Omental fat pad (tissue), 4 donors: ENCODE measurements at places on chromosomes 1 and 21.

GRCh38 chr1:32791881-32792280 lies 25.3 kb downstream of the YARS1 start:
- DNase-seq, result no peak

DNA sequence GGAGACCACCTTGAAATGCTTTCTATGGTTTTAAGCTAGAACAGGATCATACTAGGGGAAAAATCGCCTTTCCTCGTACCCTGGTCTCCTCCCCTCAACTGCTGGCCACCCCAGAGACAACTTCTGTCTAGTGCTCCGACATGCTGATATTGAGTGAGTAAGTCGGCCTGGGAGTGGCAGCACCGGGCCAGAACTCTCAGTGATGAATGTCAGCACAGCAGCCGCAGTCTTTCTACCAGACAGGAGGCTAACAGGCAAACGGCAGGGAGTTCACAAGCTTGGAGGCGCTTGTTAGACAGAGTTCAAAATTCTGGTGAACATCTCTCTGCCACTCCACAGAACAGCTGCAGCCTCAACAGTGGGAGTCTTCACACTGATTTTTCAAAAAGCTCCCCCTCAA lies 716.9 kb downstream of the ADGRL2 start:
- DNase-seq, result no peak

- DNase-seq, result no peak
Measured at GRCh38 chr21:34673006-34673405, 4.2 kb downstream of the CLIC6 start.

DNA sequence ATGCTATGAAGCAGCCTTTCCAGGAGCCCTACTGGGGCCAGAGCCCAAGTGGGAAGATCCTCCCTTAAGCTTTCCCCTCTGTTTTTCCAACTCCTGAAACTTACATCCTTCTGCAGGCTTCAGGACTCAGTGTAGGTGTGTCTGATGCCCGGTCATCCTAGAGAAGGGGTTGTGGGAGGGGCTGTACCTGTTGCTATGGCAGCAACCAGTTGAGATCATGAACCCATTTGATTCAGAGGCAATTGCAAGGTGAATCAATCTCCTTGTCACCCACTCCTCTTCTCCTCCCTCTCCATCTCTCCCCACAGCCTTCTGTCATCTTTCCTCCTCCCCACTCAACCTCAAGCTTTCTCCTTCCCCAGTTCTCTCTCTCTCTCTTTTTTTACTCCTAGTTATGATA lies 151.8 kb downstream of the CACNA1E start:
- DNase-seq, result no peak

DNA sequence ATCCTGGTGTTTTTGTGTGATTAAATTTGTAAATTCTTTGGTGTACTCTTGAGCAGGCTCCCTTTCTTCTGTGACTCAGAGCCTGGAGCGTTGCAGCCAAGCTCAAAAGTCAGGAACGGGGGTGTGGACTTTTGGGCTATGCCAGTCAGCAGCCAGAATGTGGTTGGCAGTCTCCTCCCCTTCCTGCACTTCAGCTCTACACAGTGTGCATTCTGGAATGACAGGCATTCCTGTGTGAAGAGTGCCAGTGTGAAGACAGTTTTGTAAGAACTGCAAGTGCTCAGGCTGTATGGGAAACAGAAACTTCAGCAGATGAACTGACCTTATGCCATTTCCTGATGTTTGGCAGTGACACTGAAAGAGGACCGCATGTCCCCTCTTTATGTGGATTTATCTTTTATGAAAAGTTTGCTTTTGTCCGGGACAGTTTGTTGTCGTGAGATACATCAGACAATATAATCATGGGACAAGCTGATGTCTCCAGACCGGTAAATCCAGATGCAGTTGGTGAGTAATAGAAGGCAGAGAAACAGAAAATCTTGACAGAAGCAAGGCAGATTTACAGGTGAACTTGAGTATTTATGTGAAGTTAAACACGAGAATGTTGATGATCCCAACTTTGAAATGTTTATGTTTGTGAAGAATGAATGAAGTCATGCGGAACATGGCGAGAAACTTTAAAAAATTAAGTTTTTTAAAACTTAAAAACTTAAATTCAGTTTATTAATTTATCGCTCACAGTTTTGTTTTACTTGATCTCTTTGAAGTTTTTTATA lies 67.7 kb upstream of the RCC1 start:
- peak; percentile 47 for DNase-seq

GRCh38 chr21:28683982-28684752 lies 308.5 kb downstream of the LTN1 start:
- DNase-seq, result no peak

- no peak for DNase-seq
Measured at GRCh38 chr1:186102107-186102506, 272.9 kb downstream of the TPR start.

GRCh38 chr1:168767894-168768584 lies 39.0 kb upstream of the DPT start:
- no peak for DNase-seq

DNA sequence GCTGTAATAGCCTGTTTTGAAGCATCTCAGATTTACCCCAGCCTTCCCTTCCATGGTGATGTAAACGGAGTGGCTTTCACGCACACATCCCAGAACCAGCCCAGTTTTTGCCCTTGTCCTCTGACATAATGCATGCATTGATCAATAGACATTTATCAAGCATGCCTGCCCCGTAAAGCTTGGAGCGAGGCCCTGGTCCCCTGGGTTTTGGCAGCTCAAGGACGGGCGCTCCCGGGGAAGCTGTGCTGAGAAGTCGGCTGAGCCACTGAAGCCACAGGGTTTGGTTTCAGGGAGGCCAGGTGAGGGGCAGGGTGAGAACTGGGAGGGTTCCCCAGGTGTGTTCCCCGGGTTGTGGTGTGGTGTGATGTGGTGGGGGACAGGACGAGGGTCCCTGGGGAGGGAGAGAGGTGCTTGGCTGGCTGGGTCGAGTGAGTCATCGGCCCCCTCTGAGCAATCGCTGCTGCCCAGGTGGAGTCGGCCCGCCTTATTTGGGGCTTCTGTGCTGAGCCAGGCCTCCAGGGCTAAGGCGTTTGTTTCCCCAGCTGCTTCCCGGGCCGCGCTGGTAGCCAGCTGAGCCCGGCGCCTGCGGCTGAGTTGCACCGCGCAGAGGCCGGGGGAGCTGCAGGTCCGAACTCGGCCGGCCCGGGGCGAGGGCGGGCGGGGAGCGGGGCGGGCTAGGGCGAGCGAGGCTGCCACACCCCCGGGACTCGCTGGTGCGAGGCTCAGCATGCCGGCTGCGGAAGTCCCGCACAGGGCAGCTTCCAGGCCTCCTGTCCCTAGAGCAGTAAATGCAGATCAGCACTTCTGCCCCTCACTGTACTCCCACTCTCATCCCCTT lies 23.6 kb downstream of the ATP2B4 start:
- DNase-seq, result no peak

DNA sequence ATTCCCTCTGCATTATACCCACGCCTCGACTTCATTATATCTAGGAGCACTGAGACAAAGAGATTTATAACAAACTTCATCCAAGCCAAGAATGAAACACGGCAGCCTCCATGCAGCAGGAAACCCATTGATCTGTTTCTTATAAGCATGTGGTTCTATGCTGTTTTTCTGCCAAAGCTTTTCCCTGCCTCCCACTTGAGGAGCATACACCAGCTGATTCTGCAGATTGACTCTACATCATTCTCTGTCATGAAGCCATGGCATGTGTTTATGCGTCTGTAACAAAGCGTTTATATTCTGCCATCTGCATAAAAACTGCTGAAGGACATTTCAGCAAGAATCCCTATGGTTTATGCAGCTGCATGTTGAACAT lies 102.0 kb downstream of the CYYR1 start:
- DNase-seq, result no peak

DNA sequence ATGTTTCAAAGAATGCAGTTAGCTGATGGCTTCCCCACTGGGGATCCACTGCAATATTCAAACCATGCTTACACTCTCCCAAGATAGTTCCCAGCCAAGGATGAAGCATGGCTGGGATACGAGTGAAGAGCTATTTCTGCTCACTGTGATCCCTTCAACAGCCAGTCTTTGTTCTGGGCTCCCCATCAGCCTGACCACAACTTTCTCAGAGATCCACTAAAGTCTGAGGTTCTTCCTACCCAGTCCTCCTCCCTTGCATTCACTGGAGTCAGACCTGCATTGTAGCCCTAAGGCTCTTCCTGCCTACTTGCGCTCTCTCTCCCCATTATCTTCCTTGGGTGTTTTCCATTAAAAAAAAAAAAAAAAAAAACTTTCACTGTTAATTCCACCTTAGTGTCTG lies 101.4 kb downstream of the TTLL7 start:
- DNase-seq, result no peak

DNA sequence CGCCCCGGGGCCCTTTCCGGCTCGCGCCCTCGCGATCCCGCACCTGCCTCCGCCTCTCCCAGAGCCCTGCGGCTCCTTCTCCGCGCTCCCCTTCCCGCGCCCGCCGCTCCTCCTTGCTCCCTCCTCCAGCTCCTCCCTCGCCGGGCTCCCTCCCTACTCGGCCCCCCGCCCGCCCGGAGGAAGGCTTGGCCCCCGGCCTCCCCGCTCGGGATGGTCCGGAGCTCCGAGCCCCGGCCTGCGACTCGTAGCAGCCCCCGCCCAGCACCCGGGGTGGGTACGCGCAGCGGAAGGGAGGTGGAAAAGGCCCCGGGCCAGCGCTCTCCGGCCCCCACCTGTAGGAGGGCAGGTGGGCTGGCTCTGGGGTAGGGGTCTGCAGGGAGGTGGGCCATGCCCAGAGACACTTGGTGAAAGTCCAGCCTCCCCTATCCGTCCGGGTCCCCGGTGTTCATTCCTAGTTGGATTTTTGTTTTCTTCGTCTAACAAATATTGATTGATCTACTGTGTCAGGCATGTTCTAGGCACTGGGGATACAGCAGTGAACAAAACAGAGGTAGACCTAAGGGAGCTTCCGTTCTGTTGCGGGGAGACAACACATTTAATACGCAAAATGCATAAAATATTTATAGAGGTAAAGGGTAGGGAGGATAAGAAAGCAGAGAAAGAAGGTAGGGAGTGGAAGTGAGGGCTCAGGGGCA lies at the start of gene HTR1D:
TSS of gene HTR1D (minus strand) at position 82 of the 695 bp plus-strand sequence. CDS start 23,283 bp downstream, outside the sequence.
- DNase-seq, result no peak

- DNase-seq, result no peak
Measured at GRCh38 chr1:11434501-11434900, 44.5 kb upstream of the DISP3 start.

DNA sequence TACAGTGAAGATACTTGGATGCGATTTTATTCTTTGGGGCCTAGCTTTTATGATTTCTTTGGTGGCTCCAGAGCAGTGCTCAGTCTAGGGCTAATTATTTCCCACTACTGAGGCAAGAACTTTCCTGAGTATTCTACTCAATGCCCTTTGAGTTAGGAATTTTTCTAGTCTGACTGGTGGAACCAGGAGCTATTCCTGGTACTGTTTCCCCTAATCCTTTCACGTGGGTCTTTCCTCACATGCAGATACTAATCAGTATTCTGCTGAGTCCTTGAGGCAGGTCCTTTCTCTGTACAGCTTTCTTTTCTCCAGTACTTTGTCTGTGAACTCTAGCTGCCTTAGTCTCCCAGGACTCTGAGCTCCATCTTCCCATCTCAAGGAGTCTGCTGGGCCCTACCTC lies 76.7 kb downstream of the TRIM11 start:
- no peak for DNase-seq

DNA sequence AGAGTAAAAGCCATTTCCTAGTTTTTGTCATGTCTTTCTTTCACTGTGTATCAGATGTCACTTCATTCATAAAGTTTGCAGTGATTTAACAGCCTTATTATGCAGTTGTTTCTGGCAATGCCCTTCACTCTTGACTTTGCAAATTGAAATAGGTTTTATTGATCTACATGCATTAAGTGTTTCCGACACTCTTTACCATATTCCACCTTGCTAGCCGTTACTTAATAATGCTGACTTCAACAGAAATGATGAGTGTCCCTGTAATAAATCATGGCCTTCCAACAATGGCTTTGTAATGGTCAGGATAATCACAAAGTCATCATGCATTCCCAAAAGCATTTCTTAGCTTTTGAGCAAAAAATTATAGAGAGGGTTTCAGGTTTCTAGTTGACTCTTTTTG lies 236.8 kb upstream of the FMN2 start:
- no peak for DNase-seq

- DNase-seq, result no peak
Measured at GRCh38 chr1:23149114-23149513, 19.5 kb downstream of the LUZP1 start.

DNA sequence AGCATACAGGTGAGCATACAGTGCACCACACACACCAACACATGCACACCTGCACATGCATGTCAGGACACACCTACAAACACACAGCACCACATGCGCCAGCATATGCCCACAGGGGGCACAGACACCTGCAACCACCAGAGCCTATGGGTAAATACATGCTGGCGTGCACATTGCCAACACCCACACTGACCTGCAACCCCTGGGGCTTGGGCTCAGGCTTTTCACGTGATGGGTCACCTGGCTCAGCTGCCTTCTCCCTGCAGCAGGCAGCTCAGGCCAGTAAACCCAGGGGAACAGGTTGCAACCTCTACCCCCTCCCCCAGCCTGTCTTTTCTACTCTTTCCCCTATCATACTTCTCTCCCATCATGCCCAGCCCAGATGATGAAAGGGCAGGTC lies 8.1 kb downstream of the CD247 start:
- DNase-seq, result no peak

DNA sequence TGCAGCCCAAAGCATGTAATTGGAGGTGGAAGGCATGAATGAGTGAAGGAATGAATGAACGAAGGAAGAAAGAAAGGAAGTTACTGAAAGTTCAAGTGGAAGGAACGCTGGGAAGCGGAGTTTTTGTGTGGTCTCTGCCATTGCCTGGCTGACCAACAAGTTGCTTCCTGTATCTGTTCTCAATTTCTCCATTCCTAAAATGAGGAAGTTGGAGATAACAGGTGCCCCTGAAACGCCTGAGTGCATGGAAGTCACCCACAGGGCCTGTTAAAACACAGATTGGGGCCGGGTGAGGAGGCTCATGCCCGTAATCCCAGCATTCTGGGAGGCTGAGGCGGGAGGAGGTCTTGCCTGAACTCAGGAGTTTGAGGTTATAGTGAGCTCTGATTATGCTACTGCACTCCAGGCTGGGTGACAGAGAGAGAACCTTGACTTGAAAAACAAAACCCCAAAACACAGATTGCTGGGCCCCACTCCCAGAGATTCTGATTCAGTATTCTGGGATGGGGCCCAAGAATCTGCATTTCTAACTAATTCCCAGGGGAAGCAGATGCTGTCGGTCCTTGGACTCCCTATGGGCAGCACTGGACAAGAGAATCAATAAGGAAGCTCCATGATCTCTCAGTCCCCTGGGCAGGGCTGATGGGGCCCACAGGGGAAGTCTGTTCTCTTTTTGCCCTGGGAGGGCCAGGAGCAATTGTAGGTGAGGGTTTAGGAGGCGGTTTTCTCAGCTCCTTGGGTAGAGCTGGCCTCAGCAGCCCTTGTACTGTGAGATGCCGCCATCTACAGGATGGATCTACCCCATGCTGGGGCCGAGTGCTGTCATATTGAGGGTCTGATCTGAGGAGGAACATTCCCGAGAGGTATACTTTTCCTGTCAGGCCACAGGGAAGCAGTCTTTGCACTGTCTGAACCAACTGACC lies 3.3 kb upstream of the CNR2 start:
- DNase-seq, result no peak

DNA sequence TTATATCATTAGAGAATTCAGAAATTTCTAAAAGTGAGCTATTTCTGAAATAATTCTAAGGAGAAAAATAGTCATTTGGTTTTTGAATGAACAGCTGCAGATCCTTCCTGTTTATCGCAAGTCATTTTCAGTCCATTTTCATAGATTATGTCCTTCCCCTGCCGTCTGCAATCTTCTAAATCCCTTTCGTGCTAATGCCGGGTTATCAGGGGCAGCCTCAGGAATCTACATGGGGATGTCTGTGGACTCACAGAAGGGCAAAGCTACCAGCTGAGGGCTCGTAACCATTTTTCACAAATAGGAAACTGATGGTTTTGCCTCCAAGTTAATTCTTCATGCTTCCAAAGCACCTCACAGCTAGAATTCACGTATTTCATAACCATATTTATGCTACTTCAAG lies 23.0 kb downstream of the RCAN3 start:
- no peak for DNase-seq
